HuH-7.5 (cell line): ENCODE measurements at places on chromosomes 5 and 9.
A peak's percentile ranks its signal among the peaks of the same experiment; 100 is the strongest.

- DNase-seq = no peak
Measured at GRCh38 chr5:158051036-158051435, 192.1 kb upstream of the CLINT1 start.

- DNase-seq = no peak
Measured at GRCh38 chr5:141657937-141658545, 6.8 kb upstream of the FCHSD1 start.

- no peak for DNase-seq
Measured at GRCh38 chr5:113693701-113694100, 180.2 kb downstream of the YTHDC2 start.

DNA sequence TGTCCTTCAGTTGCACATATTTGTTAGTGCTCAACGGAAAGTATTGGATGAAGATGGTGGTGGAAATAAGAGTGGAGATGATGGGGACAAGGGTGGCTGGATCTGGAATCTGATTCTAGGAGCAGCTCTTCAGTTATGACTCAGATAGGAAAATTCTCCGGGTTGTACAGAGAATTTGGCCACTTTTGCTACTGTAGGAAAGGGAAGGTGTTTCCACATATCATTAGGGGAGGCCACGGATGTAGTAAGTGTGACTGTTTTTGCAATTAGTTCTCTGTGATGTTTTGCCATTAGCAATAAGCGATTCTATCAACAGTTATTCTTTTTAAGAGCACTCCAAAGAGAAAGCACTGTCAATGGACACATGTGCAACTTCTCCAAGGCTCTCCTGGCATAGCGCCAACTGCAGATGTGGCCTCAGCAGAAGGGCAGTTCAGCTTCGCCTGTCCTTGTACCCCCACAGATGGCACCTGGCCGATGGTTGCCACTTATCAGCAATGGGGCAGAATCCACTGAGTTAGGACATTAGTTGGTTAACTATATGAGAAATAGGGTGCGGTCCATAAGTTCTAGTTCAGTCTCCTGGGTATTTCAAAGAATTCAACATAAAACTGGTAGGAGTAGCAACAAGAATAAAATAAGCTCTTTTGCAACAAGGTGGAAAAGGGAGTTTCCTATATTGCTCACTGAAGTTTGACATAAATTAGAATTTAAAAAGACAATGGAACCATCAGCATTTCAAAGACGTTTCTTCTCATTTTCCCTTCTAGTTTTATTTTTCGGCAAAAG, 96.3 kb downstream of the ARSB start:
- no peak for DNase-seq

DNA sequence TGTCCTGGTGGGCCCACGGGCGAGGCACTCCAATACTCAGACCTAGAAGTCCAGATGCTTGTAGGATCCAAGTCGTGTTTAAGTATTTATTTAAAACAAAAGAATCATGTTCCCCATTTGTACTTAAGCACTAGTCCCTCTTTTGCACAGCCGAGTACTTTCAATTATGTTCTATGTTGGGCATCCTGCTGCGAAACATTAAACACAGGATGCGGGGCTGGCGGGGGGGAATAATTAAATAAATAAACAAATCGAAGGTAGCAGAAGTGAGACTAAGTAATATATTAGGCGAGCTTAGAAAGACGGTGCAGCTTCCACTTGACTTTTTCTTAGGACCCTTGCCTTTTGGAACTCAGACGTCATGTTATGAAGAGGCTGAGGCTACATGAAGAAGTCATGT, 1129.2 kb upstream of the ACO1 start:
- no peak for DNase-seq

DNA sequence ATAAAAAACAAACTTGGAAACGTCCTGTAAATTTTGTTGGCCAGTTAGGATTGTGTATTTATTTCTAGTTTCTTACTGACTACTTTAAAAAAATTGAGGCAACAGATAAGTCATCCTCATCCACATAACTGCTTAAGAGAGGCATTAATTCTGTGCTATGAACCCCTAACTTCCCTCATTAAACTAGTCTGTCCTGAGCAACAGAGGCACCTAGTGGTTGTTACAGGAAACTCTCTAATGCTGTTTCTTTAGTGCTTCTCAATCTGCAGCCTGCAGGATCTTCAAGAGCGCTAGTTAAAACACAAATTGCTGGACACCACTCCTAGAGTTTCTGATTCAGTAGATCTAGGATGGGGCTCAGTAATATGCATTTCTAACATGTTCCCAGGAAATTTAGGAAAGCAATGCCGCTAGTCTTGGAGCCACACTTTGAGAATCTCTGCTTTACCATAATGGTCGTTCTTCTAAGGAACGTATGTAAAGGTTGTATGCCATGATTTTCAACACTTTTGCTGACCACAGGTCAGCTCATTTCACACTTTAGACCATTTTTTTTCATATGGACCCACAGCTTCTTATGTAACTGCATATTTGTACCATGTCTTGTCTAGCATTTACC, 410.1 kb upstream of the SMARCA2 start:
- no peak for DNase-seq

- no peak for DNase-seq
Measured at GRCh38 chr9:129962451-129962864, 80.5 kb downstream of the FNBP1 start.

DNA sequence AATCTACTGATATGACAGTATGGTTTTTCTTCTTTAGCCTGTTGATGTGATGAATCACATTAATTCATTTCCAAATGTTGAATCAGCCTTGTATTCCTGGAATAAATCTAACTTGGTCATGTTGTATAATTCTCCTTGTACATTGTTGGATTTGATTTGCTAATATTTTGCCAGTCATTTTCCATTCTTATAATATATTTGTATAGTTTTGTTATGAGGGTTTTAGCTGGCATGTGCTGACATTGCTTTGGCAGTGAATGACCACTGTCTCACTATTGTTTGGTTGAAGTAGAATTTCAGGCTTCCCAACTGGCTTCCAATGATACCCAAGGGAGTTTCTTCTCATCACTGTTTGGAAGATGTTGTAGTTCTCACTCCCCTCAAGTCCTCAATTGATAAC, 983.0 kb upstream of the PTPRD start:
- no peak for DNase-seq

- no peak for DNase-seq
Measured at GRCh38 chr5:178244576-178244975, 12.0 kb upstream of the PHYKPL start.

- no peak for DNase-seq
Measured at GRCh38 chr9:38671372-38671731, 48.6 kb downstream of the FAM240B start.

- no peak for DNase-seq
Measured at GRCh38 chr9:31390403-31391025, 993.9 kb upstream of the ACO1 start.

GRCh38 chr5:136686192-136686872, 321.0 kb upstream of the TRPC7 start:
- DNase-seq = no peak

DNA sequence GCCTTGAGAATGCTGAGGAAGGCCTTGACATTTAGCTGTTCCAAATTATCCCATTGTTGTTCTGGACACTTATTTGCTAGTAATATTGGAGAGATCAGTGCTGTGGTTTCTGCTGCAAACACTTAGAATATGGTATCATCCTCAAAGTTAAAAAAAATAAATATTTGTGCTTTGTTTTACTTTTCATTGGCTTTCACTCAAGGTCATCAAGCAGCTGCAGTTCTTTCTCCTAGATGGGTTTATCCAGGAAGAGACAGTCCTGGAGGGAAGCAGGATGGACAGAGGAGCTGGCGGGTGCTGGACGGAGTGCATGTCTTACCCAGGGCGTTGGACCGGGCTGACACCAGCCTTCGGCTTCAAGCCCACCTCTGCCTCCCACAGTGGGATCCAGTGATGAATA, 193.6 kb downstream of the MTRR start:
- no peak for DNase-seq

- peak; percentile 94 for DNase-seq
Measured at GRCh38 chr9:107489687-107490605, at the start of gene KLF4. Gene KLF4, minus strand, starts transcription at chr9:107489769. Its CDS starts 597 bp downstream, at chr9:107489172.

DNA sequence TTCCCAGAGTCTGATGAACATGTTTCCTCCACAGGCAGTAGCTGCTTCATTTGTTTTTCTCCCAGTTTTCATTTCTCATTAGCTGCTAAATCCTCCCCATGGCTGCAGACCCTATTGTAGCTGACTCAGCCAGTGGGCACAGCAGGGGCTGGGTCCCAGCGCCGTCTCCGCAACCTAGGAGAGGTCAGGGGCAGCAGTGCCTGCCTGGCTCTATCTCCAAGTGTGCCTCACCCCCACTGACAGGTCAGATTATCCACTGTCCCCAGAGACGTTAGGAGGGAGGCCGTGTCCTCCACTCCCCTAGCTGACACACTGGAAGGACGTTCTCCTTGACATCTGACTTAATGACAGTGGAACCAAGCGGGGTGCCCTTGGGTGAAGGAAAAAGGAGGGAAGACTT, 31.1 kb downstream of the KCNIP1 start:
- DNase-seq = no peak
